GM12878 (cell line): ENCODE measurements at places on chromosomes 2 and 18. TPM values are rescaled to one million over a fixed set of nuclear protein-coding genes. Genes with fewer than 3 reads are reported as not detected.

GRCh38 chr2:182866461-182867406, at the start of gene FRZB:
FRZB (minus strand) TSS chr2:182866637; CDS start chr2:182866552, 85 bp downstream.
- no peak for DNase-seq

DNA sequence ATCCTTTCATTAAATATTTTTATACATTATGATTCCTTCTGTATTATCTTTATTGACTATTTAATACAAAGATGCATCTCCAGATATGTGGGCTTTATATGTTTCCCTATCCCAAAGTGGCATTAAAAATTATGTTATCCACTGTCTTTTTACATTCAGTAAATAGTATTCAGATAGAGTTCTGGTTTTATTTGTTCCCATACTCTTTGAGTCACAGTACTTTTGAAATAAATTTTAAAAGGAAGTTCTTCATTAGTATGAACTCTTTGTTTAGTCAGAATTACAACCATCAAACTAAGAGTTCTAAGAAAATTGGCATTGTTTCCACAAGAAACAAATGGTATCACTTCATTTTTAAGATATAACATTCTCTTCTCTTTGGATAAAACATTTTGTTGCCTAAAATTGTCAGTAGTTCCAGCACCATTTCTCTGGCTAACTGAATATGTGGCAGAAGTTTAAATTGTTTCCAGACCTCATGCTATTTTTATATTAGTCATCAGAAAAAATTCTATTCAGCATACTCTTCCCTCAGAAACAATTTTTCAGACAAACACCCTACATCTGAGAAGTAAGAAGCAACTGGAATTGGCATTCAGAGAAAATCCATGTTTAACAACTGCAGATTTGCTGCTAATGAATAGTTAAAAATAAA, 88.5 kb upstream of the COL5A2 start:
- no peak for DNase-seq

DNA sequence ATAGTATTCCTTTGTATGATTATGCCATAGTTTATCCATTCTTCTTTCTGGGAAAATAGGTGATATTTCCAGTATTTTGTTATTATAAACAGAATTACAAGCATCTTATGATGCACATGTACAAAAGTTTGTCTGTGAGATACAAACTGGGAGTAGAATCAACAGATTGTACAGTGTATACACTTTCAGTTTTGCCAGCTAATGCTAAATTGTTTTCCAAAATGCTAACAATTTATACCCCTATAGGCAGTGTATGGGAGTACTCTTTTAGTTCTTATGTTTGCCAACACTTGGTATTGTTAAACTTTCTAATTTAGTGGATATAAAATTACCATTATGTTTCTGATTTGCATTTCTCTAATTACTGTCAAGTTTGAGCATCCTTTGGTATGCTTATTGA, 31.0 kb upstream of the TNFRSF11A start:
- no peak for DNase-seq

DNA sequence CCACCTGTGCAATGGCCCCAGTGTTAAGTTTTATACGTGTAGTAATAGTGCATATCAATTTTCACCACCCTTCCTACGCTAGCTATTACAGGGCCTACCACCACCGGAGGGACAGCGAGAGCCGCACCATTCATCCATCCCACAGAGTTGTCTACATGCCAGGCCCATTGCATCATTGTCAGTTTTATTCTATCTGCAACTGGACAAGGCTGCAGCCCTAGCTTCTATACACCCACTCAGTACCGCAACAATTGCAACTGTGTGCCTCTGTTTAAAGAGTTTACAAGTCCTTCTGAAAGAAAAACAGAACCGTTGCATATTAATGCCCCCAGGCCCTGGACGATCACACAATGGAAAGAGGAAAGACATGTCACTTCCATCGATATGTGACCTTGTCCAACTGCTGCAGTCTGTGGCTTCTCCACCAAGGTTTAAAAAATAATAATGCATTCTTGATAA, 58.6 kb downstream of the ZEB2 start:
- no peak for DNase-seq

Gene GPR75
- polyA plus RNA-seq: 0.10 TPM in 1 of 2 replicates, not detected in the other

DNA sequence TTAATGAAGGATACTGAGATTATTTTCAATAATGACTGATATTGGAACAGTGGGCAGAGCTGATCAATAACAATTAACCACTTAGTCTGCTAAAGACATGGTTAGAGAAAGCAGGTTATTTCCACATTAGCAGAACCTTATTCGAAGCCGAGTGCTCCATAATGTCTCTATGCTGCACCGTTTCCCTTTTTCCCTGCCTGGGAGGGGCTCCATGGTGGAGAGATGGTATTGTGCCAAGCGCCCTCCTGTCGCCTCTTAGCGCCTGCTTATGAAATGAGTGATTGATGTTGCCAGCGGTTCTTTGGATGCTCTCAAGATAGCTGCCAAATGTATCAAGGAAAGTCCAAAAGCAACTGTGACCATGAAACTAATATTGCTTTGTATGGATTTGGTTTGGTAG, 34.6 kb upstream of the INSIG2 start:
- DNase-seq: no peak

Gene GBX2
- polyA plus RNA-seq: not detected in 2 replicates

GRCh38 chr2:17520761-17521160, 2.5 kb upstream of the RAD51AP2 start:
- no peak for DNase-seq

DNA sequence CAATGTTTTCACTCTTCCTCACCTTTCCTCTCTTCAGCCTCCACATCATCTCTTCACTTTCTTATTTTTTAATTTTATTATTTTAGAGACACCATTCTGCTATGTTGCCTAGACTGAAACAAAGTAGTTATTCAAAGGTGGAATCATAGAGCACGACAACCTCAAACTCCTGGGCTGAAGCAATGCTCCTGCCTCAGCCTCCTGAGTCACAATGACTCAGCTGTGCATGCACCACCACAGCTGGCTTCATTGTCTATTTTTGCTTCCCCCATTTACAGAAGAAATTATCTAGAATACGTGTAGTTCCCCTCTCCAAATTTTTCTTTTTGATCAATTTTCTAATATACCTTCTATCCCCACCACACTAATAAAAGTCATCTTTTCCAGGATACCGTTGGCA, 911.5 kb upstream of the SOX11 start:
- DNase-seq: no peak

DNA sequence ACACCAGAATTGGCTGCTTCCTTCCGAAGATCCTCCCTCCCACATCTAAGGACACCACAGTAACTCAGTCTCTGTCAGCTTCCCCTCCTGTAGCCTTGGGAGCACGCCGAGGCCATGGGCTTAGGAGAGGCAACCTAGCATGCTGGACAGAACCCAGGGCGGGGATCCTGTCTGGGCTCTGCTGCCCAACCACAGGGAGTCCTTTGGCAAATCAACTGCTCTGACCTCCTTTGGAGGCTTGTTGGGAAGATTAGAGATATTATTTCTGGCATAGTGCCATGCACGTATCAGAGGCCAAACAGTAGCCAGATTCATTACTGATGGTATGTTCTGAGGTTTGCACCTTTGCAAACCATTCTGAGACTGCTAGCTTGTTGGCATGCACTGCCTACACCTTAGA, 262.7 kb upstream of the EPAS1 start:
- no peak for DNase-seq

DNA sequence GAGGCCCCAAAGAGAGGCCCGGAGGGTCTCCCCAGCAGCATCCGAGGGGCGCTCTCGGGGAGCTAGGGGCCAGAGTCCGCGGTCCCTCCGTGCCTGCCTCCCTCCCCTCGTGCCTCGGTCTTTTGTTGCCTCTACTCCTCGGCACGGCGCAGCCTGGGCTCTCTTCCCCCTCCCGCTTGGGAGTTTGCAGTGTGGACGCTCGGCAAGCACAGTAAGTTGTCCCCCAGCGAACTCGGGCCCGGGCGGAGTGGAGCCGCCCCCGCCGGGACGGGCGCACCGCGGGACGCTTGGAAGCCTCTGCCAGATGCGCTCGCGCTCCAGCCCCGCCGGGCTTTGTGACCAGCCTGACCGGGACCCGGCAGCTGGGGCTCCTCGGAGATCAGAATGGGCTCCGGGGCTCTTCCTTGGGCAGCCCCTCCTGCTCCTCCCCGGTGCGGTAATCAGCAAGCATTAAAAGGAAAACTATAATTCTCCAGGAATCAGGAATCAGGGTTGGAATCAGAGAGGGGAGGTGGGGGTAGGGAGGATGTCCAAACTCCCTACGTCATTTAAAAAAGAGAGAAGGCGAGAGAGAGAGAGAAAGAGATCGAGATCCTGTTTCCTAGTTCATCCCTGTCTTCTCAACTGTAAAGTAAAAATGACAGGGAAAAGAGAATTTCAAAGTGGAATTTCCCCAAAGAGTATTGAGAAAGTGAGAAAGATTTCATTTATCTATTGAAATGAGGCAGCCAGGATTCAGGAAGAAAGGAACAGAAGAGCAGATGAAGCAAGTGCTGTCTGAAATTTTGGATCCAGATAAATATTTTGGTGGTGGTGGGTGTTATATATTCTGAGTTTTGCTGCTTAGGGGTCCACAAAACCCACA, 786 bp upstream of the TMEM200C start:
- DNase-seq: no peak

Gene ADAM23
- polyA plus RNA-seq: 5.7 and 6.0 TPM in 2 replicates

Gene KCTD1
- polyA plus RNA-seq: 3.5 and 5.7 TPM in 2 replicates

DNA sequence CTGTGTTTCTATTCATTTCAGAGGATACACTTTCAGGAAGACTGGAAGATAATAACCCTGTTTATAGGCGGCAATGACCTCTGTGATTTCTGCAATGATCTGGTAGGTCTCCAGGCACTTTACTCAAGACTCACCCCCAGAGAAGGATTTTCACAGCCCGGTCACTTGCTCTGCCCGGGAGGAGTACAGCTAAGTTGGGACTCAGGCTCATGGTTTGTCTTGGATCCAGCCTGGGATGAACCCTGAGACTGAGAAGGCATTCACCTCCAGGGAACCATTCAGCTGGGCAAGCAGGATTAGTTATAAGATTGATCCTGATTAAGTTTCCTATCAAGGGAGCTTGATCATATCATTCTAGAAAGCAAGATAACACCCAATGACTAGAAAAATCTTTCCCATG, 83.7 kb downstream of the PLB1 start:
- DNase-seq: no peak

Gene GREB1
- 0.36 and 0.75 TPM in 2 replicates for polyA plus RNA-seq

- no peak for DNase-seq
Measured at GRCh38 chr2:224885291-224885690, 157.0 kb downstream of the DOCK10 start.

Gene KCNG2
- polyA plus RNA-seq: 0.16 TPM in 1 of 2 replicates, not detected in the other
